Activated CD4-positive, alpha-beta T cell treated with anti-CD3 and anti-CD28 coated beads for 24 hours (primary cell): ENCODE measurements at places on chromosomes 4 and X.

DNA sequence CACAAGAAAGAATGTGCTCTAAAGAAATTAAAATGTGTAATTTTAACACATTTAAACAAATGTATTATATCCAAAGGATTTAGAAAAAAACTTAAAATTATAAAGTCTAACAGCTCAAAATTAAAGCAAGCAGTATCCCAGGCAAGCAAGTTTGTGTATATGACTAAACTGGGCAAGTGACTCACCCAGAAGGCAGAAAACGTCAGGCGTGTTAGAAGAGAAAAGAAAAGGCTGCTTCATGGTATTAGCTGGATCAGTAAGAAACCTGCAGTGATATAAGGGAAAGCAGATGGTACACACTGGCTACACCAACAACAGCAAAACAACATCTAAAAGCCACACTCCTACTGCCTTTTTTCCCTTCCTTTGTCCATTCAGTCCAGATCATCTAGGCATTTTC is 250.6 kb upstream of the NDST3 start:
- no peak for DNase-seq

- DNase-seq = no peak
Observed at GRCh38 chr4:182179105-182179504, 64.1 kb upstream of the TENM3 start.

- DNase-seq = no peak
Observed at GRCh38 chr4:55395218-55395528, 584 bp upstream of the TMEM165 start.

DNA sequence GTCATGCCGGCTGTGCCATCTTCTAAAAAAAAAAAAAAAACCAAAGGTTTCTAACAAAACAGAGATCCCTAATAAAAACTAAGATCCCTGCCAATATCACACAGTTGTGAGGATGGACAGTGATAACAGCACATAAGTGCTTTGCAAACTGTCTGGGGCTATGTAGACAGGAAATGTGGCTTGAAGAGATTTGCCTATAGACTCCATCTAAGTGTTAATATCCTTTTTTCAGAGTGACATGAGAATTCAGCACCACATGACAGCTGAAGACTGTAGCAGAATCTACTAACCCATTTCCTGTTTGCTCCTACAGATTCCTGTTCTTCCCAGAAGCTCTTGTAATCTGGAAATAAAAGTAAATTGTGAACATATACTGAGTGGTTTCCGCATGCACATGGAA is 215.4 kb downstream of the KDR start:
- DNase-seq = no peak

DNA sequence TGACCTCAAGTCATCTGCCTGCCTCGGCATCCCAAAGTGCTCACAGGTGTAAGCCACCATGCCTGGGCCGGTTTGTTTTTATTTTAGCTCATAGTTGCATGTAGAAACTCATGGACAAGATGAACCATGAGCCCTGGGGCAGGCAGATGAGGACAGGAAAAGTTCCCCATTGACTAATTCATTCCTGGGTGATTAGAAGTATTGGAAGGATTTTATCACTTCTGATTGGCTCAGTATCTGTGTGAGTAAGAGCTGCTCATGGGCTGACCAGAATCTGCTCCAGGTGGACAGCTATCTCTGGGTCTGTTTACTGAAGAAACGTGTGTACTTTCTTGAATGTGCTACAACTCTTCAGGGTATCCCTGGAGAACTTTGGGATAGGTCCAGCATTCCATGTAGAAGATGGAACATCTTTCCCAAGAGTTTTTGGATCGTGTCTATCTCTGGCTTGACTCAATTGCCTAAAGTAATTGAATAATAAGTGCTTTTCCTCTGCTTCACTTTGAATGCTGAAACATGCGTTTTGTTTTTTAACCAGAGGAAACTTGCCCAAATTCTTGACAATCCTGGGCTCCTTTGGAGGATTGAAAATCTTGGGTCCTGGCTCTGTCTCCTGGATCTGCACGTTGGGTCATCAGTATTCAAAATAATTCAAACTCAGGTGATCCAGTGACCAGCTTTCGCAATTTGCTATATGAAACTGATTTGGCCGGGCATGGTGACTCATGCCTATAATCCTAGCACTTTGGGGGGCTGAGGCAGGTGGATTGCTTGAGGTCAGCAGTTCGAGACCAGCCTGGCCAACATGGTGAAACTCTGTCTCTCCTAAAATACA is 88.6 kb upstream of the DHRSX start:
- DNase-seq = no peak

- no peak for DNase-seq
Observed at GRCh38 chr4:165626316-165626715, 246.7 kb upstream of the TLL1 start.
